ENCODE measurements at places on chromosomes 3 and 15.

- no peak for DNase-seq
These were observed 41.4 kb downstream of the COL6A6 start for GRCh38 chr3:130558366-130558765.

GRCh38 chr3:53506763-53507145 lies 12.3 kb downstream of the CACNA1D start:
- DNase-seq, result no peak

DNA sequence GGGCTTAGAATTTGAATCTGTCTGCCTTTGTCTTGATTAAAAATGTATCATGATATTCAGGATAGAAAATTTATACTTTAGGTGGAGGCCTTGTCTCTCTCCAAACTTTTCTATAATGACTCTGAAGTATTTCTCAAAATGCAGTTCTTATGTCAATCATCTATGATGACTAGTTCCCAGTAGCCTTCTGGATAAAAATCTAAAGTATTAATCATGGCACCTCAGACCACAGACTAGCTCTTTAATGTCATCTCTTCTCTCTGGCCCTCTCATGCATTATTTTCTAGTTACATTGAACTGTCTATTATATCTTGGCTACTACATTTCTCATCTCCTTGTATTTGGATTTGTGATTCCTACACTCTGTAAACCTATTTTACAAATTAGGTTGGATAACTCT lies 96.9 kb downstream of the ZPLD1 start:
- no peak for DNase-seq

- peak; percentile 58 for DNase-seq
These were observed 268.7 kb downstream of the XXYLT1 start for GRCh38 chr3:195001961-195002861.

- no peak for DNase-seq
These were observed 60.6 kb downstream of the ST6GAL1 start for GRCh38 chr3:186990878-186991308.

- no peak for DNase-seq
These were observed 34.9 kb upstream of the GAP43 start for GRCh38 chr3:115588201-115589115.

DNA sequence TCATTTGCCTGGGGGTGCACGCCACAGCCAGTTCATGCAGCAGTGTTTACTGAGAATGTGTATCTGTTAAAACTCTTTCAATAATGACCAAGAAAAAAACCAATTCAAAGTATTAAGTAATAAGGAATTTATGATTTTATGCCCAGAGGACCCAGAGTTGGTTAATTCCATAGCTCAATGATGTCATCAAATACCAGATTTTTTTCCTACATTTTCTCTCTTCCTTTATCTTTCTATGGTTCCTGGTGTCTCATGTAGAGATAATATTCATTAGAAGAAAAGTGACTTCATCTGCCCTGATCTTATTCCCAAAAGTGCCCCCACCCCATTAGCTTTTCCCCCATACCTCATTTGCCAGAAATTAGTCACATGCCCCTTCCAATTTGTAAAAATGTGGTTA lies 44.6 kb upstream of the LMCD1 start:
- DNase-seq, result no peak

DNA sequence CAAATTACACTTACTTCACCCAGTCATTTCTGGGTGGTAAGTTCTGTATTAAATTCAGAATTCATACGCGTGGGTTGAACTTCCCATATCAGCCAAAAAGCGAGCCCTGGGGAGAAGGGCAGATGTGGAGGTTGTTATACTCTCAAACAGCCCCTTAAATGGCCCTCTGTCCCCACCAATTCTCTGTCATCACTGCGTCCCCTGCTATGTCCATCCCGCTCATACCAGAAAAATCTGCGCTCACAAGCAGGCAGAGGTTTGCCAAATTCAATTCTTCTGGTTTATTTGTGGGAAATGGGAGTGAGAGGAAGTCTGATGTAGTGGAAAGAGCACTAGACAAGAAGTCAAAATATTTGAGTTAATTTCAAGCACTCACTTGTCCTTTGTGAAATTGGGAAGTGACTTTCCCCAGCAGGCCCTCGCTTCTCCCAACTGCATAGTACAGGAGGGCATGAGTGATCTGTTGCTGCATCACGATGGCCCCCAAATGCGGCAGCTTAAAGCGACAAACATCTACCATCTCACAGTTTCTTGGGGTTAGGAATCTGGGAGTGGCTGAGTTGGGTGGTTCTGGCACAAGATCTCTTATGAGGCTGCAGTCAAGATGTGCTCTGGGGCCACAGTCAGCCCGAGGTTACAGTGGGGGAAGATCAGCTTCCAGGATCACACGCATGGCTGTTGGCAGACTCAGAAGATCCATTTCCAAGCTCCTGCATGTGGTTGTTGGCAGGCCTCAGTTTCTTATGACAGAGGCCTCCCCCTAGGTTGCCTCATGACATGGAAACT lies 67.7 kb downstream of the CPN2 start:
- no peak for DNase-seq

GRCh38 chr3:158770741-158771350 lies 31.0 kb upstream of the MFSD1 start:
- no peak for DNase-seq

- no peak for DNase-seq
These were observed 15.8 kb upstream of the GASK1A start for GRCh38 chr3:42963269-42963668.

GRCh38 chr15:76972389-76973361 lies 22.3 kb upstream of the PSTPIP1 start:
- DNase-seq, result no peak

GRCh38 chr3:183308751-183309150 lies 55.7 kb downstream of the B3GNT5 start:
- DNase-seq, result no peak

DNA sequence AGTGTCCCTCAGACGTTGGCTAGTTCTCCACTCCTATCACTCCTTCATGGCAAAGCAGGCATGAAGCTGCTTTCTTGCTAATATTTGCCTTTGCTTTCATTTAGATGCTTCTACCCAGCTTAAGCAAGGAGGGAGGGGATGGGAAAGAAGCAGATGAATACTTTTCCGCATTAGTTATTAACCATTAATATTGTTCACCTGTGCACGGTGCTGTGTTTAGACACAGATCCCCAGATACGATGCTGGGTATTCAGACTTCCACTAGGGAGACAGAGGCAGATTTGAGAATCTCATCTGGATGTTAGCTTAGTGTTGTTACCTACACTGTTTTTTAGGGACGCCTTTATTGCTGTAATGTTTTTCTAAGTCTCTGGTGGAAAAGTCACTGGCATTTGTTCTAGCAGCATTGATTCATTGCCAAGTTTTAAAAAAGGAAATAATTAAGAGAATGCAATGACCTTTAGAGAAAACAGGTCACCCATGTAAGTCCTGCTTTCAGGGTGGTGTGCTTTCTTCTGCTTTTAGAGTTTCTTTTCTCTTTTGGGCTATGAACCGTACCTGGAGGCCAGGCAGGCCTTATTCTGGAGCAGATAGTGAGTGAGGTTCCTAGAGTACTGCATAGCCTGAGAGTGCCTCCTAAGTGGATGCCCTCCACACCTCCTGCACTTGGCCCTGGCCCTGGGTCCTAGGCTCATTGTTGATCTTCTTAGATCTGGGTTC lies 55.5 kb downstream of the MYZAP start:
- no peak for DNase-seq

GRCh38 chr3:106573605-106574004 lies 704.8 kb upstream of the CBLB start:
- DNase-seq, result no peak

DNA sequence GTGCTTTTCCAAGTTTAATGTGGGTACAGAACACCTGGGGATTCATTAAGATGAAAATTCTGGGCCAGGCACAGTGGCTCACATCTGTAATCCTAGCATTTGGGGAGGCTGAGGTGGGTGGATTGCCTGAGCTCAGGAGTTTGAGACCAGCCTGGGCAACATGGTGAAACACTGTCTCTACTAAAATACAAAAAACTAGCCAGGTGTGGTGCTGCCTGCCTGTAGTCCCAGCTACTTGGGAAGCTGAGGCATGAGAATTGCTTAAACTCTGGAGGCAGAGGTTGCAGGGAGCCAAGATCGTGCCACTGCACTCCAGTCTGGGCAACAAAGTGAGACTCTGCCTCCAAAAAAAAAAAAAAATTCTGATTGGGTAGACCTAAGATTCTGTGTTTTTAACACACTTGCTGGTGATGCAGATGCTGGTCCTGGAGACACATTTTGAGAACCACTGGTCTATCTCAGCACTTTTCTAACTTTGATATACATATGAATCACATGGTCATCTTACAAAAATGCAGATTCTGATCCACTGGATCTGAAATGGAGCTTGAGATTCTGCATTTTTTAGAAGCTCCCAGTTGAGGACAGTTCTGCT lies 223.8 kb upstream of the SATB1 start:
- no peak for DNase-seq

- DNase-seq, result no peak
These were observed 1.2 kb downstream of the B2M start for GRCh38 chr15:44712346-44713005.

GRCh38 chr3:172280406-172281051 lies 167.7 kb downstream of the GHSR start:
- no peak for DNase-seq

- peak; percentile 77 for DNase-seq
These were observed at the start of gene CD276 for GRCh38 chr15:73683777-73684580. CD276 (plus strand) TSS chr15:73684383; CDS start chr15:73699640, 15,257 bp downstream.

DNA sequence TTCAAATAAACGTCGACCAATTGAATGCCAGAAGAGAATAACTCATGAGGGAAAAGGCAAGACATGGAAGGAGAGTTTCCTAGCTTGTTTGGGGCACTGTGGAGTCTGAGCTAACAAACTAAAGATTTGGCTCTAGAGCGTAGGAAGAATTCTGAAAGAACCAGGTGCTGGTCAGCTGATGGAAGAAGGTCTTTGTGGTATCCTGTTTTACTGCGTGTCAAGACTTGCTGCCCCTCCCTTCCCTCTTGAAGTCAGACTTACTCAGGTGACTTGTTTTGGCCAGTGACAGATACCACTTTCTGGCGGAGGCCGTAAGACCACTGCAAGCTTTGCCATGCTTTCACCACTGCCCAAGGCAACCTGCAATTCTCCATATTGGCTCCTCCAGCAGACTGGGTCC lies 673 bp upstream of the HCLS1 start:
- DNase-seq, result no peak

GRCh38 chr3:128617557-128618397 lies 32.8 kb downstream of the RPN1 start:
- DNase-seq, result peak; percentile 99

- no peak for DNase-seq
These were observed 49.2 kb downstream of the CTNNB1 start for GRCh38 chr3:41248525-41248924.

GRCh38 chr3:132987396-132987795 lies 50.8 kb upstream of the TMEM108 start:
- no peak for DNase-seq

DNA sequence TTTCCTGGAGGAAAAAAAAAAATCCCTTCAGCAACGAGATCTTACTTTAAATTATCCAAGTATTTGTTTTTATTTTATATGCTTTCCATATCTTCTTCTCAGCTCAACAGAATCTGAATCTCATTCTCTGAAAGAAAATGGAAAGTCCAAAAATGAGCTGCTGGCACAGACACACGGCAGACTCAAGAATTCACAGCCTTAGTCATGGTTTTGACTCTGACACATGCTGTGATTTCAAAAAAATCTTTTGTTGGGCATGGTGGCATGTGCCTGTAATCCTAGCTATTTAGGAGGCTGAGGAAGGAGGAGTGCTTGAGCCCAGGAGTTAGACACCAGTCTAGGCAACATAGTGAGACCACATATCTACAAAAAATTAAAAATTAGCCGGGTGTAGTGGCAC lies 565.0 kb downstream of the MAGI1 start:
- DNase-seq, result no peak

DNA sequence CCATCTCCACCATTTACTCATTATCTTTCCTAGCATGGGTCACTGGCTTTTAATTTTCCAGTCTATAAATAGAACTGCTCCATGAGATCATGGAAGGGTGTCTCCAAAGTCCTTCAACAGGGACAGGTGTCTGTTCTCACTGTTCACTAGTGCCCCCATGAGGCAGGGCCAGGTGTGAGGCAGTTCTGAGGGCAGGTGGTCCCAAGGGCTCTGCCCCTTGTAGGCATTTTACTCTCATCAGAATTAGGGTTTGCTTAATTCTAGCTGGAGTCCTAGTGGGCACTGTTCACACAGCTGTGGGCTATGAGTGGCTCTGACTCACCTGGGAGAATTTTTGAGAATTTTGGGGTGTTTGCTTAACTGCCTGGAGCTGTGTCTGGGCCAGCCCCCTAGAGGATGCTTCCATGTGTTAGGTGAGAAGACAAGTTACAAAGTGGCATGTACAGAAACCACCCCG lies 248.0 kb upstream of the LYSMD4 start:
- no peak for DNase-seq

GRCh38 chr3:123423031-123423430 lies 25.9 kb downstream of the ADCY5 start:
- no peak for DNase-seq

GRCh38 chr15:70412794-70413193 lies 315.1 kb upstream of the TLE3 start:
- no peak for DNase-seq

- no peak for DNase-seq
These were observed 123.3 kb upstream of the CHL1 start for GRCh38 chr3:73271-73670.

DNA sequence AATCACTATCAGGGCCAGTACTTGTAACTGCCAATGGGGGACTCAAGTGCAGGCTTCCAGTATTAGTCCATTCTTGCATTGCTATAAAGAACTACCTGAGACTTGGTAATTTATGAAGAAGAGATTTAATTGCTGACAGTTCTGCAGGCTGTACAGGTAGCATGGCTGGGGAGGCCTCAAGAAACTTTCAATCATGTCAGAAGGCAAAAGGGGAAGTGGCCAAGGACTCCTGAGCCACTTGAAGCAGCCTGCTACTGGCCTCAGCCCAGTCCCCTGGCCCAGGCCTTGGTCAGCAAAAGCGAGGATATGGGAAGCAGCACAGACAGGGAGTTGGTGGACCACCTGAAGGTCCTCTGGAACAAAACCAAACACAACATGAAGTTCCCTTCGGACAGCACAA lies 29.2 kb upstream of the OR5K1 start:
- no peak for DNase-seq

DNA sequence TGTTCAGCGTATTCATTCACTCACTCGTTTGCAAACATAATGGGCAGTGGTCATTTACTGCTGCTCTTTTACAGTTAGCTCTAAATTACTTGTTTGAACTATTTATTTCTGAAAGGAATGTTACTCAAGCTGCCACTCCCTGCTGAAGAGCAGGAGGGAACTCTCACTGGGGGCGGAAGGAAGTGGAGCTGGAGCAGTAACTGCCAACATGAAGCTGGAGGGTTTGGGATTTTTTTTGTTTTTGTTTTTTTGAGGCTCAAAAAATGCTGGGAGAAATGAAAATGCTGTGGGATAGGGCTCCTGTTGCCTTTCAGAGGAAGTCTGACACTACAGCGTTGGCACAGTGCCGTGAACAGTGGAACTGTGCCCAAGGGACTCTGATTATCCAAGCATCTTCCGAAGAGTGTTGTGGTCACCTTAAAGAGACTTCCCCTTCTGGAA lies 44.1 kb downstream of the SENP2 start:
- DNase-seq, result no peak

- no peak for DNase-seq
These were observed 11.2 kb upstream of the RNU6-1 start for GRCh38 chr15:67850994-67851571.

GRCh38 chr3:116728454-116728853 lies 18.9 kb downstream of the TUSC7 start:
- DNase-seq, result no peak

All from endothelial cell (in vitro differentiated cells).